Activated CD8-positive, alpha-beta memory T cell treated with anti-CD3 and anti-CD28 coated beads for 1 hour (primary cell): ENCODE measurements at places on chromosomes 2 and 18.

DNA sequence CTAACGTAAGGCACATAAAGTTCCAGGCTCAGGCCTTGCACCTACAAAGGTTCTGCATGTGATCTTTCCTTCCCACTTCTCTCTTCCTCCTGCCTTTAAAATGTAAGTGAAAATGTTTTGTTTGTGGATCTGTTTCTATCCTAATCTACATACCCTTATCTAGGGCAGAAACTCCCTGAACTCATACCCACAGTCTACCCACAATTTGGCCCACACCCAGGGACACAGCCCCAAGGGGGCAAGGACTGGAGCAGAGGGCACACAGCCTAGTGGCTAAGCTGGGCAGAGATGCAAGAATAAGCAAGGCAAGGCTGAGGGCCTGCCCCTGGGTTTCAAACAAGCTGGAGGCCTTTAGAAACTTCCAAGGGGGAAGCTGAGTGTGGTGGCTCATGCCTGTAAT, 71.0 kb downstream of the HS1BP3 start:
- no peak for DNase-seq

DNA sequence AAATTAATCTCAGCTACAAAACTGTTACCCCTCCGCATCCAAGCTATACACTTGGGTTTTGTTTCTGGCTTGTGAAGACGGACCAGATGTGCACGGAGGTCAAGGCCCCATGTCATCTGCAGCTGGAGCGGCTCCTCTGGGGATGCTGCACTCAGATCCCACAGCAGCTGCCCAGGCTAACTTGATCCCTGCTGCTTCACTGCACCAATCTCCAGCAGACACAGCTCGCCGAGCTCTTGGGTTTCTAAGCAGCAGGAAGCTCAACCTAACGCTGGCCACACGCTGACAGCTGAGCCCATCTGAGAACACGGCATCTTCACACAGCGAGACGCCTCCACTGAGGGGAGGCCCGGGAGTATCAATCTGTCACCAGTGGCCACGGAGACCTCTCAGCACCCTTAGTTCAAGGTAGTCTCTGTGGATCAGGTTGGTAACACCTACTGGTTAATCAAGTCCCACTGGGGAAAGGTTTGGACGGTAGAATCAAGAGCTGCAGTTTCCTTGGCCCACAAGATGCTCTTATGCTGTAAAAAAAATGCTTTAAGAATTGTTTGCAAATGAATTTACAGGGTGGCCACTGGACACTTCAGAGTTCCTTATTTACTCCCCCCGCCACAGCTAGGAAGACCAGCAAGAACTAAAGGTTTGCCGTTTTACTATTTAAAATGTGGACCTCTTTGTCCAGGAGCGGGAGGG, 67.5 kb downstream of the EMILIN2 start:
- no peak for DNase-seq

- DNase-seq, result no peak
Measured at GRCh38 chr2:239692362-239692851, 291.6 kb upstream of the HDAC4 start.

DNA sequence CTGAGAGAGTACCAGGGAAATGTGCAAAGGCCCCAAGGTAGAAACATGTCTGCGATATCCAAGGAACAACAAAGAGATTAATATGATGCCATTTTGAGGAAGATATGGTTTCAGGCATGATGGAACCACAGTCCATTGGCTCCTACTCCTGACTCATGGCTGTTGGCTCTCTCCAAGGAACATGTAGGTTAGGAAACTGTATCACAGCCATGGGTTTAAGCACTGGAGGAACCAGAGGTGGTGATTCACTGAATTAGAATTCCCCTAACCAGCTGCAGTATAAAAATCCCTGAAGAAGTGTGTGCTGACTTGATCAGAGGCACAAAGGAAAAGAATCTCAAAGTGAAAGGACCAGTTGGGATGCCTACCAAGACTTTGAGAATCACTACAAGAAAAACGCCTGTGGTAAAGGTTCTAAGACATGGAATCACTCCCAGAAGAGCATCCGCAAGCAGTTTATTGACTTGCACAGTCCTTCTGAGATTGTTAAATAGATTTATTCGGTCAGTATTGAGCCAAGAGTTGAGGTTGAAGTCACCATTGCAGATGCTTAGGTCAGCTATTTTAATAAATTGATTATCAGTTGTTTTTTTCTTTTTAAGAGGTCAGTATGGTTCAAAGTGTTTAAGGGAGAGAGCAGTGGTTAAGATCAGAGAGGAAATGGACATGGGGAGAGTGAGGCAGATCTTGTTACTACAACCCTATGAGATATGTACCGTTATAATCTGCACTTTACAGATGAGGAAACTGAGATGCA, 110.7 kb upstream of the OTX1 start:
- DNase-seq, result no peak

GRCh38 chr18:46577546-46577945, 79.5 kb downstream of the LOXHD1 start:
- no peak for DNase-seq

DNA sequence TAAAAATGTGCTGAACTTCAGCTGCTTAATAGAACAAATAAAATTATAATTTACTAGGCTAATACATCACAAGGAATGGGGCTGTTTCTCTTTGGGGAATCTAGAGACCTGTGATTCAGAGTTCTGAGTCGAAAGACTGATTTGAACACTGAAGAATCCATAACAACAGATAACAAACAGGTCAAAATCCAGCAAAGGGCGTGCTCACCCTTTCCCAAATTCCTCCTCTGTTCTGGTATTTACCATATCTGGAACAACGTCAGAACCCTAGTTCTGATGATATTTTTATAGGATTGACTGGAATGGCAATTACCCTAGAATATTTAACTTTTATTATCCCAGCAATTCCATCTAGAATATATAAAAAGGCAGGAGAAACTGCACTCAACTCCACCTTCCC, 66.0 kb upstream of the ITGA6 start:
- DNase-seq, result no peak

- DNase-seq, result no peak
Measured at GRCh38 chr2:1802469-1803216, 58.3 kb upstream of the PXDN start.

DNA sequence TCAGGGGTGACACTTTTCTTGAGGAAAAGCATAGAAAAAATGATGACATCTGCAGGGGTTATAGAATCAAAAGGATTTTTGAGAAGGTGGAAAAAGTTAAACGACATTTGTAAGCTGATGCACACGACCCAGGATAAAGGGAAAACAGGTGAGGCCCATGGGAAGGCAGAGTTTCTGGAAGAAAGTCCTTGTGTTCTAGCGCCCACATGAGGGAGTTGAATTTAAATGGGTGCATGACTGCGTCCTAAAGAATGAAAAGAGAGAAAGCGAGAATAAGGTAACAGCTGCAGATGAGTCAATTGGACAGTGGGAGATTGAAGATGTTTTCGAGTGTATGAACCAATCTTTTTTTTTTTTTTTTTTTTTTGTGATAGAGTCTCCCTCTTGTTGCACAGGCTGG, 158.1 kb downstream of the GALR1 start:
- DNase-seq, result no peak

- no peak for DNase-seq
Measured at GRCh38 chr18:28167835-28168349, 9.0 kb downstream of the CDH2 start.

DNA sequence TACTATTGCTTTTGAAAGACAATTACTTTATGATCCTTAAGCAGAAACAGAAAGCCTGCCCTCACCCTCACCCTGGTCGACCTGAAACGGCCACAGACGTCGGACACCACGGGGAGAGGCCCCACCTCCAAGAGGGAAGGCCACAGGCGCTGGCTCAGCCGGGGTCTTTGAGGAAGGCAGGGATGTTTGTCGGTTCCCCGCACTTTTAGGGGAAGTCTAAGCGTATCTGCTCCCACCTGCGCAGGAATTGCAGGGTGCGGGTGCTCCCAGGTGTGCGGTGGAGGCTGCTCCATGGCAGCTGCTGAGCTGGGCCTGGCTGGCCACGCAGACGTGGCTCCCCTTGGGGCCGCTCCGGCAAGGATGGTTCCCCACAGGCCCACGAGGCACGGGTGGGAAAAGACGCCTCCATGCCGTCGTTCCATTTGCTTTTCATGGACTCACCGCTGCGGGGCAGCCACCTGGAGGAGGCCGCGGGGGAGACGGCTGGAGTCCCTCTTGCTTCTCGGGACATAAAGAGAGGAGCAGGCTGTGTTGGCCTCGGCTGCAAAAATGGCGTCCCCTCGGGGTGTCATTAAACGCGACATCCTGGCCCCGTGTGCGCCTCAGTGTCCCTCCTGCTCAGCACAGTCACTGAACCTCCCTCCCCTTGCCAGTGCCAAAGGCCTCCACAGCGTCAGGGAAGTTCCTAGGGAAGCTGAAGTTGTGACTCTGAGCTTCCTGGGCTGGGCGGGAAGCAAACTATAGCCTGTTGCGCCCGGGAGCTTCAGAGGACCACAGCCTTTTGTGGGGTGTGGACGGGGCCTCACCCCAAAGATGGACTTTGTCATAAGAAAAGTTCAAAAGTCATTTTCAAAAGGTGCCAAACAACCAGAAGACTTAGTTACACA, 63.4 kb downstream of the NFATC1 start:
- no peak for DNase-seq

DNA sequence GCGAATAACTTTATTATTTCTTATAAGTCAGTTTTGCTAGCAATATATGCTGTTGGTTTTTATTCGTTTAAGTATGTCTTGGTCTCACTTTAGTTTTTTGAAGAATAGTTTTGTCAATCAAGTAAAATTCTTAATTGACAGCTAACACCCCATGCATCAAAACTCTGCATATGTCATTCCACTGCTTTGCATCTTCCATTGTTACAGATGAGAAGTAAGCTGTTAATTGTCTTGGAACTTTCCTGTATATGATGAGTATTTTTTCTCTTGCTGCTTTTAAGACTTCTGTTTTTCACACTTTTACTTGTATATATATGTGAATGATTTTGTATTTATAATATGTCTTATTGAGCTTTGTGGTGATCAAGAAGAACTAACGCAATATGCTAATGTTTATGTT, 1048.4 kb downstream of the CNTNAP5 start:
- no peak for DNase-seq

GRCh38 chr2:54341656-54342055, 85.6 kb upstream of the TSPYL6 start:
- no peak for DNase-seq

GRCh38 chr2:199461711-199462346, 4.1 kb upstream of the SATB2 start:
- DNase-seq, result no peak

GRCh38 chr2:188485496-188485895, 193.8 kb downstream of the GULP1 start:
- no peak for DNase-seq

GRCh38 chr2:201983174-201983573, 50.5 kb upstream of the FZD7 start:
- DNase-seq, result no peak

- DNase-seq, result no peak
Measured at GRCh38 chr18:76816127-76816526, 6.2 kb upstream of the ZNF236 start.

DNA sequence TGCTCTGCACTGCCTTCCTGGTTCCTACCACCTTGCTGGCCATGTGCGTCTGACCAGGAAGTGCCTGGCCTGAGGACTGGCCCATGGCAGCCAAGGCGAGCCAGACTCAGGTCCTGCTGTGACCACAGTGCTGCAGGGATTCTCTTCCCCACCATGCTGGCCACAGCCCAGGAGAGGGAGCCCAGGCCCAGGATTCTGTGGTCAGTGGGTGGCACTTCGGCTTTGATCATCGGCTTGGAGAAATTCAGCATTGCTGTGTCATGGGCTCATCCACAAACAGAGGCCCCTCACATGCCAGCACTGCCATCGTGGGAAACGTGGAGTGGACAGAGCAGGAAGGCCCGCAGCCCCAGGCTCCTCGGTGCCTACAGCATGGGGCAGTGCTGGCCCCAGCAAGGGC, 211.6 kb downstream of the SEPTIN10 start:
- DNase-seq, result no peak

- DNase-seq, result no peak
Measured at GRCh38 chr18:49652881-49653724, 91.2 kb downstream of the LIPG start.

DNA sequence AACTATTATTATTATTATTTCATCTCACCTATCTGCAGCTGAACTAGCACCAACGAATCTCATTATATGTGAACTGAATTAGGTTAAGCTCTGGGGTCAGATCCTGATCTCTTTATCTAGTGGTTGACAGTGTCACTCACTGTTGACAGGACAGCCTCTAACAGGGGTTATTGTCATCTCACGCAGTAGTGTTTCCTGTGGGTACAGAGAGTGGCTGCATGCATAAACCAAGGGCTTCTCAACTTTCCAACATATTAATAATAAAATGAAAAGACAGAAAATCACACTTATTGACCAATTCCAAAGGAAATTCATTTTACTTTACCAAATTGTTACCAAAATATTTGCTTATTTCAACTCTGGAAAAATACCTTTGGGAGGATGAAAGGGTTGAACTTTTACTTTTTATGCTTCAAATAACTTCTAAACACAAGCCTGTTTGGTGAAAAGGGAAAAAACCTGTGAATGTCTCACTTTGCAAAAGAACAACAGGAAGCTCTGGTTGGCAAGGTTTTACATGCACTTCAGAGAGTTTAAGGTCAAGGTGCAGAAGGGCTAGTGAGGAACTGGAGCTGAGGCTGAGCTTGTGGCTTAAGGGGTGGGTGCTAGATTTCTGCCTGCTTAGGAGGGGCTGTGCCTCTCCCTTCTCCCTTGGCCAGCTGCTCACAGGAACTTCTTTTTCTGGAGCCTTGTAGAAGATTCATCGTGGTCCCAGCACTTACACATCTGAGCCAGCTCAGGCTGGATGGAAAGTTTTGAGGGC, 72.6 kb downstream of the CTAGE1 start:
- no peak for DNase-seq

GRCh38 chr18:32701313-32701712, 71.5 kb downstream of the KLHL14 start:
- no peak for DNase-seq

DNA sequence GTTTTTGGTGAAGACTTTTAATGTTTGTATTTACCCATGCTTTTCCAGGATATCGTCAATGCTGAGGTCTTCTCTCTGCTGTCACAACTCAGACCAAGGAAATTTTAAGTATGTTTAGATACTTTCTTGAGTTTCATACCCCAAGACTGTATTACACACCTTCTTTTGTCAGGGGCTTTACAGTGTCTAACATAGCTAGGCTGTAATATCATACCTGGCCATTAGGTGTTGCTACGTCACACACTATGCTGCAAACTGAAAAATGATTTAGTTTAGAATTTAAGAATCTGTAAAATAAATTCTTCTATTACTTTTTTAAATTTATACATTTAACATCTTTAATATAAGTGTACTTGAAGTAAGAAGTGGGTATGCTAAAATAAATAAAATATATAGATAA, 358.4 kb upstream of the NRP2 start:
- no peak for DNase-seq
